Glomerular endothelial cell (primary cell): ENCODE measurements at places on chromosomes 12 and 14. TPM values are rescaled to one million over a fixed set of nuclear protein-coding genes. Genes with fewer than 3 reads are reported as not detected.

Gene WNT5B
- total RNA-seq: 9.4 and 9.6 TPM in 2 replicates

Gene GDF3
- total RNA-seq: 0.53 and 0.78 TPM in 2 replicates

Gene GLIPR1
- 20.0 and 27.2 TPM in 2 replicates for total RNA-seq

Gene AMN
- total RNA-seq: 0.05 and 0.23 TPM in 2 replicates

Gene DLK1
- total RNA-seq: not detected in 2 replicates

Gene IRF9
- 45.4 and 73.1 TPM in 2 replicates for total RNA-seq

Gene OAS2
- 35.9 and 80.4 TPM in 2 replicates for total RNA-seq

Gene WASHC4
- total RNA-seq: 105 and 127 TPM in 2 replicates

Gene ACSS3
- 0.10 and 7.7 TPM in 2 replicates for total RNA-seq

Gene PRDM4
- 25.4 and 27.7 TPM in 2 replicates for total RNA-seq

Gene LTB4R
- 5.3 and 7.9 TPM in 2 replicates for total RNA-seq

Gene NKX2-1
- not detected in 2 replicates for total RNA-seq

Gene CBLN3
- 4.7 TPM in 2 replicates for total RNA-seq

Gene SYNDIG1L
- not detected in 2 replicates for total RNA-seq

Gene KLRK1
- total RNA-seq: not detected in 2 replicates

Gene CCDC177
- not detected in 2 replicates for total RNA-seq

Gene EML5
- total RNA-seq: under 0.01 TPM in 1 of 2 replicates, not detected in the other

Gene FIGNL2
- 0.41 and 0.73 TPM in 2 replicates for total RNA-seq
